Brain (organoid and tissue), 16 donors: ENCODE measurements at places on chromosomes 7 and 10.

GRCh38 chr10:106111246-106111645 is 1053.3 kb downstream of the SORCS1 start:
- no peak for DNase-seq

DNA sequence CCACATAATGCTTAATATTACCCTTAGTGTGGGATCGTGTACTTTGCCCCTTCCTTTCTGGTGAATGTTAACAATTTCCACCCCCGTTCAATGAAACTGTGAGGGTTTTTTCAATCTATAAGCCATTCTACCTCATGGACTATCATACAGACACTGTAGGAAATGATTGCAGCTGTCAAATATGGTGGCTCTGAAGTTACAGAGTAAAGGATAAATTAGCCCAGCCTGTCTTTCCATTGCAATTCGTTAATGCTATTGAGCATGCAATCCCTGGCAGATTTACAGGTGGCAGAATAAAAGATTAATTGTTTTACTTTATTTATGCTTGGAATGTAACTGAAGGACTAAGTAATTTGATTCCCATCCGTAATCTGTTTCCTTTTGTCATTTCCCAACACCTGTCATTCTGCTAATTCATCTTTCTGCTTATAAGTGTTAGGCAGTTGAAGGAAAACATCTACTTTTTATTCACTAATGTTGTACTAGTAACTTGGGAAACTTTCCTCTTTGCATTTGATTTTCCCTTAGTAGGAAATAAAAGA is 1211.6 kb upstream of the LRRN3 start:
- no peak for DNase-seq

GRCh38 chr10:37344413-37344812 is 219.0 kb downstream of the ANKRD30A start:
- no peak for DNase-seq

GRCh38 chr7:149067869-149068268 is 22.6 kb downstream of the ZNF786 start:
- no peak for DNase-seq

GRCh38 chr10:57983281-57983791 is 284.4 kb downstream of the IPMK start:
- DNase-seq = no peak

DNA sequence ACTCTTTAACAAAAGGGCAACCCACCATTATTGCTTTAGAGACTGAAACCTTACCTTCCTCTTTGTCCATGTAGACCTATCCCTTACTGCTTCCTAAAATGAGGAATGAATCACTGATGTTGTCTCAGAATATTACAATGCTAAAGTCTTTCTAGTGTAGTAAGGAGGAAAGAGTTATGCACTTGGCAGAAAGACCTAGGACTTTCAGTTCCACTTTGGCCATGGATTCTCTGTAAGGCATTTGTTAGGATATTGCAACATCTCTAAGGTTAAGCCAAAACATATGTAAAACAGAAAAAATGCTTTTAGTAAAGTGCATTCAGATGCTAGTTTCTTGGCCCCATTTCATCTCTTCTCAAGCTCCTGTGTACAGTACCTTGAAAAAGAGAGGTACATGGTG is 230.9 kb downstream of the PARD3 start:
- no peak for DNase-seq

DNA sequence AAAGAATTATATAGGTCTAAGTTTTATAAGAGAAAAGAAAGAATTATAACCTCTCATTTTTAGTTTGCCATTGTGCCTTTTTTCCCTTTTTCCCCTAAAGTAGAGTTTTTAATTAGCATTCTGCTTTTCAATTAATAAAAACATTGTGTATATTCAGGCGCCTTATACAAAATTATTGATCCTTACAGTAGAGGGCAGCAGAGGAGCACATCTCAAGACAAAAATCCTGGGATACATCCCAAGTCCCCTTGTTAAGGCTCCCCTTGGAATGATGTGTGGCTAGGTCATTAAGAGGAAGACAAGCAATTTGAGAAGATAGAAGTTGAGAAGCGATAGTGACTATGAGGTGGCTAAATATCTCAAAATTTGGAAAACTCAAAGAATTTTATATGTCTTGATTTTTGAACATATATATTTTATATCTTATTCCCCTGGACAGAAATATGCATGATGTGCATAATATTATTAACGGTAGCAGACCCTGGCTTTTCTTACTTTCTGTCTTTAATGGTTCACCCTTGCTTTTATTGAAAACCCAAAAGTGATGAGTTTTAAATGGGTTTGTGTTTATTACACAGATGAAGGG is 19.1 kb upstream of the TPK1 start:
- peak; percentile 59 for DNase-seq

DNA sequence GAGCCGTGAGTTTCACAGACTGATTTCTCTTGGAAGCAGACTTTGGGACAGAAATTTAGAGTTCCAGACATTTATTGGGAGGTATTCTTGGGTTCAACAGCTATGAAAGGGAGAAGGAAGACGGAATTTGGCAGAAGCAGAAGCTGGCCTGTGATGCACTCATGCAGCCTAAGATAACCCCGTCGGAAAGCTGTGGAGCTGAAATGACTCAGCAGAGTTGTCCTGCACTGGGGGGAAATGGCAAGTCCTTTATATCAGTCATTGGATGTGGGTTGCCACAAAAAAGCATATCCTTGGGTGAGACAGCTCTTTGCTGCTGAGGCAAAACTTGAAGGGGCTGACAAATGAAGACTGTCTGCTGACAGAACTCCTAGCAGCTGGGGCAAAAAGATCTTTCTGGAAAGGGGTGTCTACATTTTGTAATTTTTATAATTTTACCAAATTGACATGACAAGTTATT is 11.5 kb upstream of the MICU1 start:
- DNase-seq = no peak

GRCh38 chr7:54814401-54814800 is 55.4 kb upstream of the SEC61G start:
- DNase-seq = peak; percentile 33

GRCh38 chr10:106672517-106673175 is 491.9 kb downstream of the SORCS1 start:
- DNase-seq = peak; percentile 61

DNA sequence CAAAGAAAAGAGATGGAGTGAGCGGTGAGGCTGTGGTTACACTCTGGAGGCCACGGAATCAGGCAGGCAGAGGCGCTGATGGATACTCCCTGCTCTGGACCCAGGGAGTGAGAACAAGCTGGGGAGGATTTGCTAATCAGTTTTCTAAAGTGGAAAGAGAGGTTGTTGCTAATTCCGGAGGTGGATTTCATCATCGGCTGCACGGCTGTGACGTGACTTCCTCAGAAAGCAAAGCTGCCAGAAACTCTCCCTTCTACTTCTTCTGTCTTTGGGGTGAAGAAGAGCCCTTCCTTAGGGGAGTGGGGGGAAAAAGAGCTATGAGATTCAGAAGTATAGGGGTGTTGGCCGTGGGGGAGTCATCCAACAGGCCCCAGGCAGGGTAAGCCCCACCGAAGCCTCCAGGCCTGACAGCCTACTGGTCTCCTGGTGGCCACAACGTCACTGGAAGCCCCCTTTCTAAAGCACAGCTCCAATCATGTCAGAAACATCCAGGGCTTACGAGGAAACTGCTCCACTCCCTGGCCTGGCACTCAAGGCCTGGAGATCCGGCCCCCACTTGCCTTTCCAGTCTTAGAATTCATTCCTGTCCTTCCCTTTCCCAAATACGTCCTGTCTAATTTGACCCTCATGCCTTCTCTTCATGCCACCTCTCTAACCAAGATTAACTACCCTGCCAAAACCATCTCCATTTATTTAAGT is 114.5 kb downstream of the HIP1 start:
- no peak for DNase-seq

GRCh38 chr7:2886391-2886790 is 42.3 kb upstream of the GNA12 start:
- no peak for DNase-seq

DNA sequence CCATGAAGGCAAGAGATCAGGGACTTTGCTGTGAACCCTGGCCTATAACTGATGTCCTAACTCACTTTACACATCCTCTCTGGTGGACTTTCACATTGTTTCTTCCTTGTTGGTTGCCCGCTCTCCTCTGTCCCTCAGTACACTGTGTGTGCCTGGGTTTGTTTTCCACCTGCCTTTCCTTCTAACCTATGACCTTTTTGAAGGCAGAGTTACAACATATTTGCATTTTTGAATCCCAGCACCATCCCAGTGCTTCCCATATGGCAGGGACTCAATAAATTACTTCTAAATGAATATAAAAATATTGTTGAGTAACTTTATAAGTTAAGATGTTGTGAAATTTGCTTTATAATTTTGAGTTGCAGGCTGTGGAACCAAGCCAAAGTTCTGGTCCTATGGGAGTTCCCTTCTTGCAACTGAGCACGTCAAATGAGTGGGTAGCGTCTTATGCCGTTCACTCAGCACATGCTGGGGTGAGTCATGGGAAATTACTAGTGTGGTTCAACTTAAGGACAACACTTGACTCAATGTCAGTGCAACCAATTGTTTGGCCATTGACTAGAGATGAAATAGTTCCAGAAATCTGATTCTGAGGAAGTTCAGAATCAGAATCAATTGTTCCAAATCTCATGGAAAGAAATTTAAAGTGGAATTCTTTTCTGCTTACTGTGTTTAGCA is 250.9 kb downstream of the TWIST1 start:
- no peak for DNase-seq

GRCh38 chr7:29005829-29006228 is 47.7 kb upstream of the TRIL start:
- DNase-seq = no peak

DNA sequence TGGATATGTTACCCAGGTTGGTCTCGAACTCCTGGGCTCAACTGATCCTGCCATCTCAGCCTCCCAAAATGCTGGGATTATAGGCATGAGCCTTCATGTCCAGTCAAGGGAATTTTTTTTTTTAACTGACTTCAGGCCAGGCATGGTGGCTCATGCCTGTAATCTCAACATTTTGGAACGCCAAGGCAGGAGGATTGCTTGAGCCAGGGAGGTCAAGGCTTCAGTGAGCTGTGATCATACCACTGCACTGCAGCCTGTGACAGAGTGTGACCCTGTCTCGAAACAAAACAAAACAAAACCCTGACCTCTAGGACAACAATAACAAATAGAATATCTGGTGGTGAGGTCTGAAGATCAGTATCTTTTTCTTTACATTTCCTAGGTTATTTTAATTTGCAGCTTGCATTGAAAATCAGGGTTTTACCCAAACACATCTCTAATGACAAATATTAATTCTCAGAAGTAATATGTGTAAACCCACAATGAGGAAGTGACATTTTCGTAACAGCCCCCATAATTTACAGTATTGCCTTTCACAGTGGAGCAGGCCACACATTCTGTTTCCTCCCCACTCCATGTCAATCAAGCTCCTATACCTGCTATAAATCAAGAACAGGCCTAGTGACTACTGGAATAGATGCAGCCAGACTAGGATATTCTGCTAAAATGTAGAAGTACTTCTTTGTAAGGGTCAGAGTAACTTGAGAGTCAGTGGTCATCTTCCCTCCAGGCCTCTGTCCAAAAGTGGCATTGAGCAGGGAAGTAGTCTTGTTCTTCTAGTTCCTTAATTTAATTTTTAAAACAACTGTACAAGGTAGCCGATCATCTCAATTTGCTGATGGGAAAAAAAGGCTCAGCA is 43.3 kb upstream of the ECHDC3 start:
- DNase-seq = no peak

- DNase-seq = no peak
These were observed 8.3 kb upstream of the RHOBTB1 start for GRCh38 chr10:60952067-60952845.

- DNase-seq = no peak
These were observed 63.6 kb downstream of the ANKRD7 start for GRCh38 chr7:118288098-118288497.

- DNase-seq = no peak
These were observed 53.6 kb downstream of the INSIG1 start for GRCh38 chr7:155351120-155351870.

DNA sequence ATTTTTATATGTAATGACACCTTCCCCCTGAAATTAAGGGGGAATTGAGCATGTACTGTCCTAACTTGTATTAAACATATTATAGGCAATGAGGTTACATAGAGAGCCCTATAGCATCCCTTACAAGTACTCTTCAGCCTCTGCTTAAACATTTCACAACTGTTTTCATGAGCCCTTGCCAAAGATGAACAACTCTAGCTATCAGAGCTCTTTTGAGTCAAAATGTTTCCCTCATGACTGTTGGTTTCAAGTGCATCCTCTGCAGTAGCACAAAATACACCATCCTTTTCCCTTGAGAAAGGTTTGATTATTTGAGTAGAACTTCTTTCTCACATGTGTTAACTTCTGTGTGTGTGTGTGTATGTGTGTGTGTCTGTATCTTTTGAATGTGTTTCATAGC is 1157.6 kb upstream of the CELF2 start:
- DNase-seq = no peak

DNA sequence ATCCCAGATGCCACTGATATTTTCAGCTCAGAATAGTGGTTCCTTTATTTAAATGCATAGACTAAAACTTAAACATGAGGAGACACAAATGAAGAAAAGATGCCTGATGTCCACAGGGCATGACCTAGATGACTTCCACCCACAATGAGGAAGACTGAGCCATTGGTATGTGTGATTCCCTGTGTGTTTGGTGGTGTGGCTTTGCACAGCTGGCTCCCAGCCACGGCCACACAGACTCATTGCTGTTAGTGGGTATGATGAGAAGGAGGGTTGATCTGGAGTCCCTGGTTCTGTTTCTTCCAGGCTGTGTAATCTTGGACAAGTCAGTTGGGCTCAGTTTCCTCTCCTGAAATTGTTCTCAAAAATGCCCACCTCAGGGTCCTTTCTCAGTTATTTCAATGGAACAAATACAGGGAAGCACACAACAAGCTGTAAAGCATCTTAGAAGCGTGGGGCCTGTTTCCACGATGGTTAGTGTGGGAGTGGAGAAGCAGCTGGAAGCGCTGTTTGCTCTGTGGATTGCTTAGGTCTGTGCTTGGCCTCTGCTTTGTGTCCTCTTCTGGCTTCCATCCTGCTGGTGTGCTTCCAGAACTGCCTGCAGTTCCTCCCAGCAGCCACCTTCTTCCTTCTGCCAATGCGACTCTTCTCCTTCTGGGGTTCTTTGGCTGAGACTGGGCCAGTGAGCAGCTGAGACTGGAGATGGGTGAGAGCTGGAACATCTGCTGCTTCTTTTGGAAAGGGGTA is 303.7 kb downstream of the BMPER start:
- DNase-seq = no peak

GRCh38 chr7:36262309-36263094 is 109.4 kb downstream of the EEPD1 start:
- DNase-seq = no peak

GRCh38 chr7:149466364-149466763 is 5.5 kb upstream of the ZNF777 start:
- DNase-seq = no peak

DNA sequence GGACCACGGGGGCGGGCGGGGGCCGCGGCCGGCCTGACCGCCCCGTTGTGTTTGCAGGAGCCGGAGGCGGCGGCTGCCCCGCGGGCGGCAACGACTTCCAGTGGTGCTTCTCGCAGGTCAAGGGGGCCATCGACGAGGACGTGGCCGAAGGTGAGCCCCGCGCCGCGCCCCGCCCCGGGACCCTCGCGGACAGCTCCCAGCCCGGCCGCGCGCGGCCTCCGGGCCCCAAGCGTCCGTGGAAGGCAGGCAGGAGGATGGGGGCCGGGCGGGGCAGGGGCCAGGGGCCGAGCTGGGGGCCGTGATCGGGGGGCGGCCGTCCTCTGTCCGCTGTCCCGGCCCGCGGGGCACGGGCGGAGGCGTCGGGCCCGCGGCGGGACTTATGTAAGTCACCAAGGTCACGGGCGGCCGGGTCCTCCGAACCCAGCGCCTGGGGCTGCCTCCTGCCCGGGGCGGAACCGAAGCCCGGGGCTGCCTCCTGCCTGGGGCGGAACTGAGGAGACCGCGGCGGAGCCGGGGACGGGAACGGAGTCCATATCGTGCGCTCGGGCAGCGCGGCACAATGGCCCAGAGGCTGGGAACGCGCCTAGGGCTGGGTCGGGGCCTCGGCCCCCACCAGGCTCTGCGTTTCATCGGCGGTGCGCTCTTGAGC is 497 bp downstream of the PPP2R2D start:
- peak; percentile 14 for DNase-seq
